NCI-H460 (cell line): ENCODE measurements at places on chromosomes 5 and 9.

- no peak for DNase-seq
Measured at GRCh38 chr5:175275097-175275496, 168.9 kb downstream of the DRD1 start.

- no peak for DNase-seq
Measured at GRCh38 chr5:149913436-149914419, 30.9 kb downstream of the PDE6A start.

DNA sequence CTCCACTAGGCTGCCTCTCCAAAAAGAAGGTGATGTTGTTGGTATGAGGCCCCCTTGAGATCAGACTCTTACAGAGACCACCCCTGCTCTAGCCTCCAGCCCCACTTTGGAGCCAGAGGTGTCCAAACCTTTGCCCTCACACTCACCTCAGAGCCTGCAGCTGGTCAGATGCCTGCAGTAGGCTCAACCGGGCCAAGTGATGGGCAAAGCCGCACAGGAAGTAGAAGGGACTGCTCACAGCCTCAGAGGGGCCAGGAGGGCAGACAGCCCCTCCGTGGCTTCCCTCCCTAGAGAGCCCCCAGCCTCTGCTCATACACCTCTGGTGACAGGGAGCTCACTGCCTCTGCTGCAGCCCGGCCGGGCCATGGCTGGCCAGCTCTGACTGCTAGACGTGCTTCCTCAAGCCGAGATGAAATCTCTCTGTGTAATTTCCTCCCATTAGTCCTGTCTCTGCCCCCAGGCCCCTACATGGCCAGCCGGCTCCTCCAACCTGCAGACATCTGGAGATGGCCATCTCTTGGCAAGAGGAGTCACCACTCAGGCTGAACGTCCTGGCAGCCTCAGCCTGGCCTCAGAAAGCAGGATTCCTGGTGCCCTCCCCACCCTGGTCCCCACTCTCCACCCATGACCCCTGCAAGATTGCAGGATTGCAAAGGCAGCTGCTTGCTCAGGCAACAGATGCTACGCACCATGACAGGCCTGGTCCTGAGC lies 7.3 kb upstream of the TCF7 start:
- no peak for DNase-seq

DNA sequence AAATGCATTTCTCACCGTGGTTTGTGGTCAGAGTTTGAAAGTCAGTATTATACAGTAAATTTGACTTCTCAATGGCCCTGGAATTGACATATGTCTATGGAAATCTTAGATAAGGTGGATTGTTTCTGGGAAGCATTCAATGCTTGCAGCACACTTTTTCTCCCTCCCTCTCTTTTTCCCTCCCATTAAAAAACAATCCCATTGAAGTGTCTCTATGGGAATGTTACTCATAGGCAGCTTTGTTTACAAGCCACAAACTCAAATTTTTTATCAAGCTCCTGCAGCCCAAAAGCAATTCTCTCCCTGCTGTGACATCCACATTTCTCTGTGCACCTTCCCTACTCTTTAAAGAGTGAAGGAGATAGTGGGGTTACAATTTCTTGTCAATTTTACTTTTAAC lies 292.1 kb downstream of the ARRDC3 start:
- no peak for DNase-seq

DNA sequence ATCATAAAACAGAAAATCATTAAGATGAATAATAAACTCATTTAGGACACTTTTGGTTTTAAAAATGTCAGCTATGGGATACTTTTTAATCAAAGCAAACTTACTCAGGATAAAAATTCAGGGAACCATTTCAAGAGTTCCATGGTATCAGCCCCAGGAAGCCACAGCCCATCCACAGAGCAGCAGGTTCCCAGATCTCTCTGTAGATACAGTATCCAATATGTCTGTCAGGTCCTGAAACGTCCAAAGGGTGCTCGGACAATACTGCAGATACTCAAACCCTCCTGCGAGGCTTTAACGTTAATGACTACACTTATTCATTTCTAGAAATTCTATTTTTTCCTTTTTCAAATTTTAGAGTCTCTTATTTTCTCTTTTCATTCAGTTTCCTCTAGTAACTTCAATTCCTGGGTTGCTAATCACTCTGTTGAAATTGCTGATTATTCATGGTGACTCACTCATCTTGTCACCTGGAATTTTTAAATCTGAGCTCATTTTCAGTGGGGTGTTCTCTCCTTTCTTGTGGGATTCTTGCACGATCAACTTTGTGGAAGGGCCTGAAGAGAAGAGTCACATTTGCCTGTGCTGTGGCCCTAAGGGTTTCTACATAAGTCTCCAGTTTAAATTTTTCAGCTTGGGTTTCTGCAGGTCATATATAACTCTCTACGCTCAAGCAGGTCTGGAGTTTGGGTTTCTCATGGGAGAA lies 435.8 kb downstream of the CTNND2 start:
- DNase-seq: no peak

DNA sequence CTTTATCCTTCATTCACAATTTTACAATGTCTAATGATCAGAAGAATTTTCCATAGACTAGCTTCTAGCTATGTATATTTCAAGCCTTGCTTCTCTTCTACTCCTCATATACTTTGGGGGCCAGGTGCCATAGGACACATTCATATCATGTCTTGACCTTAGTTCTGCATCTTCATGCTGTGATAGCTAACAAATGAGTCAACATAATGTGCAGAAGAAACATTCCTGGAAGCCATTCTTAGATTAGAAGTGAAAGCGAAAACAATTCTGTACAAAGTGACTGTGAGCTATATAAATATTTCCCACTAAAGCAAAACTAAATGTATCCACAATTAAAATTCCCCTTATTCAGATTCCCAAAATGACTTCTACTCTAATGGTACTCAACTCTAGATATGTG lies 320.2 kb upstream of the NREP start:
- DNase-seq: no peak
